Chondrocyte (in vitro differentiated cells): ENCODE measurements at places on chromosomes 6 and 20. TPM values are rescaled to one million over a fixed set of nuclear protein-coding genes. Genes with fewer than 3 reads are reported as not detected.

DNA sequence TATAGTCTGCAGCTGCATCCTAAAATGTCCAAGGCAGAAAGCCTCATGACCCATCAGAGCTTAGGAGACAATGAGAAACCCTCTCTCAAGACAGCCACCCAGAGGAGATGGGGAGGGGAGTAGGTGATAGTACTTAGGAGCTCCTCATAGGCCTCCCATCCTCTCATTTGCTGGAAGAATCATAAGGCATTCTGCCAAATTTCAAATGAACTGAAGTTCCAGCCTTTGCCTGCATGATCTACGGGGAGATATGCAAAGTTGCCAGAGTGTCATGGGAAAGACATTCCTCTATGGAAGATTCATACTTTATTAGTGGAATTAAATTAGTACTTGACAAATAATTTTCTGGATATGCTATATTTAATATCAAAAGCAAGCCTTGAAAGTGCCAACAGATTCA lies 194.1 kb upstream of the GJE1 start:
- H3K4me1 ChIP-seq = no peaks in the 10 kb centered on the region
- no peak overlapping the region for H3K27ac ChIP-seq
- no peak for DNase-seq
- H3K36me3 ChIP-seq = no peaks in the 10 kb centered on the region

DNA sequence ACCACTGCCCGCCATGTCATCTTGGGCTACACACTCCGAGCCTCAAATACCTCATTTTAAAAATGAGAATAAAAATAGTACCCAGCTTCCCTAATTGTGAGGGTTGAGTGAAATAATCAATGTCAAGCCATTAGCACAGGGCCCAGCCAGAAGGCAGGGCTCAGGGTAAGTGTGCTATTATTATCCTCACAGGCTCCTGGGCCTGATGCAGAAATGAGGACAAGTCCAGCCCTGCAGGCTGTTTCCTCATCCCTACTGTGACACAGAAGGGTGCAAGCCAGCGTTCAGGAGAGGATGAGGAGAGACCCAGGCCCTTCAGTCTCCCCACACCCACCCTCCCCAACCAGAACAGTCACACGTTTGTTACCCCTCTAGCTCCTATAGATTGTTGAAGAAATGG lies 4.0 kb downstream of the DLK2 start:
- peaks cover 27% of the 10 kb centered on the region for H3K36me3 ChIP-seq
- H3K4me3 ChIP-seq = no peak overlapping the region
- no peak for DNase-seq
- no peak overlapping the region for H3K27ac ChIP-seq

GRCh38 chr6:15464211-15464725 lies 198.6 kb downstream of the DTNBP1 start:
- no peak for DNase-seq
- H3K36me3 ChIP-seq = peaks cover 2% of the 10 kb centered on the region
- H3K4me3 ChIP-seq = no peak overlapping the region
- H3K4me1 ChIP-seq = no peaks in the 10 kb centered on the region
- no peaks in the 10 kb centered on the region for H3K27me3 ChIP-seq

GRCh38 chr20:58746620-58747019 lies 54.0 kb downstream of the NPEPL1 start:
- H3K4me1 ChIP-seq = no peaks in the 10 kb centered on the region
- H3K4me3 ChIP-seq = no peak overlapping the region
- H3K36me3 ChIP-seq = no peaks in the 10 kb centered on the region

DNA sequence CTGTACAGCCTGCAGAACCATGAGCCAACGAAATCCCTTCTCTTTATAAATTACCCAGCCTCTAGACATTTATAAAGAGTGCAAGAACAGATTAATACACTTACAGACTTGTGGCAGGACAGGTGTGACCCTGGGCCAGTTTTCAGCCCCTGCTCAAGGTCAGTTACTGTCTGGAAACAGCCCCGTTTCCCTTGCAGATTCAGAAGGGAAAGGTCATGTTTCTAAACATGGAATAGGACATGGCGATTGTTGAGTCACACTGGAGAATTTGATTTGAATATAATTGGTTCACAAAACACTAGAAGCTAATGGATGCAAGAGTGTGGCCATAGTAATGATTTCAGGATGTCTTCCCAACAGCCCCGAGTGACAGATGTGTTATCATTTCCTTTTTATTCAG lies 248.8 kb downstream of the DLL1 start:
- DNase-seq = no peak
- no peaks in the 10 kb centered on the region for H3K36me3 ChIP-seq
- no peak overlapping the region for H3K27ac ChIP-seq
- H3K4me1 ChIP-seq = peaks cover 4% of the 10 kb centered on the region
- H3K27me3 ChIP-seq = peaks cover 22% of the 10 kb centered on the region

DNA sequence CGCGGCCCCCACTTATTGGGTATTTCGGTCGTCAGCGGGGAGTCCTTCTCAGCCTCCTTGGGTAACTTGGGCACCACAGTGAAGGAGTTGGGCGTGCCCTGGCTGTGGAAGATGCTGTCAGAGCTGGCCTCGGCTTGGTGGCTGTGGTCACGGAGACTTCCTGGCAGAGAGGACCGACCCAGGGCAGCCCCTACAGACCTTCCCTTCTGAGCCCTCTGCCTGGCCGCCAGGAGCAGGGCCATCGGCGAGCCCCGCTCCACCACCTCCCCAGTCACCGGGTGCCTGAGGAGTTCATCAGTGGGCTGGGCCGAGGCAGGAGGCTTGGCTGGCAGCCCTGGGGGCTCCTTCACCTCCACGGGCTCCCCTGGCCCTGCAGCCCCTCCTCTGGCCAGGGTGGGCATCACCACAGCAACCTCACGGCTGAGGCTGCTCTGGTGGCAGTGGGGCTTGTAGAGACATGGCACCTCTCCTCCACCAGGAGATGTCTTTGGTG lies 37.2 kb downstream of the C6orf132 start:
- peaks cover 7% of the 10 kb centered on the region for H3K4me1 ChIP-seq
- no peak overlapping the region for H3K27ac ChIP-seq
- no peak for DNase-seq
- H3K4me3 ChIP-seq = no peak overlapping the region
- H3K27me3 ChIP-seq = peaks cover 2% of the 10 kb centered on the region

GRCh38 chr6:125255201-125255600 lies 46.6 kb downstream of the HDDC2 start:
- no peak for DNase-seq
- no peaks in the 10 kb centered on the region for H3K27me3 ChIP-seq
- H3K4me1 ChIP-seq = peaks cover 78% of the 10 kb centered on the region
- peaks cover 2% of the 10 kb centered on the region for H3K36me3 ChIP-seq

GRCh38 chr6:32982084-32982701 lies 13.8 kb downstream of the BRD2 start:
- H3K4me3 ChIP-seq = no peak overlapping the region
- no peak for DNase-seq
- H3K27me3 ChIP-seq = no peaks in the 10 kb centered on the region
- H3K36me3 ChIP-seq = peaks cover 45% of the 10 kb centered on the region

The HIVEP2 gene
- 11.7 to 18.2 TPM (median 13.9 TPM) in 3 replicates for total RNA-seq

DNA sequence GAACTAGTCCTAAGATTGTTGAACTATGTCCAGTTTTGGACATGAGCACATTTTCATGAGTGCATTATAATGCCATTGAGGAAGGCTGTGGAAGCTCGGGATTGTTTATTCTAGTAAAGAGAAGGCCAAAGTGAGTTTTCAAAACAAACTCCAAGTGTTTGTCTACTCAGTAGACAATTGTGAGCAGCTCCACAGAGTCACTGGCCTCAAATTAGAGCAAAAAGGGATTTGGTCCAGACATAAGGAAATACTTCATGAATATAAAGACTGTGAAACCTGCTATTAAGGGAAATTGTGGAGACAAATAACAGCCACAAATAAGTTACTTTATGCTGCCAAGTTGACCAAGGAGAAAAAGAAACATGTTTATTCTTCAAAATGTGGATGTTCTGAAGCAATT lies 42.6 kb upstream of the PREP start:
- no peaks in the 10 kb centered on the region for H3K4me1 ChIP-seq
- H3K27ac ChIP-seq = no peak overlapping the region
- no peak overlapping the region for H3K4me3 ChIP-seq

DNA sequence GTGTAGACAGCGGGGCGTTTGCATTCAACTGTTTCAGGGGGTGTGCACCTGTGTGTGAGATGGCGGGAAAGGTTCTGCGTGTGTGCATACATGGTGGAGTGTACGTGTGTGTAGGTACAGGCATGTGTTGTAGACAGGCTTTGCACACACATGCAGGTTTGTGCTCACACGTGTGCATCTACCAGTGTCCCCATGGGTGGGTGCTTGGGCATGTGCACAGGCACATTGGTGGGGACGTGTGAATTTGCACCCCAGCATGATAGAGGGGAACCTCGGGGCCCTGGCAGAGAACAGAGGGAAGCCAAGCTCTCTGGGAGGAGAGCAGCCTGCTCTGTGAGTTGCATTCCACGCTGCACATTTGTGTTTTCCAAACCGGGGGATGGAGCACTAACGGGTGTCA lies 250.2 kb downstream of the PREX1 start:
- H3K4me1 ChIP-seq = peaks cover 3% of the 10 kb centered on the region
- no peak overlapping the region for H3K4me3 ChIP-seq
- no peak overlapping the region for H3K27ac ChIP-seq
- H3K27me3 ChIP-seq = peaks cover 36% of the 10 kb centered on the region

- H3K36me3 ChIP-seq = no peaks in the 10 kb centered on the region
- no peak for DNase-seq
- H3K27ac ChIP-seq = no peak overlapping the region
Observed at GRCh38 chr20:12012241-12013222, 94.8 kb downstream of the BTBD3 start.

DNA sequence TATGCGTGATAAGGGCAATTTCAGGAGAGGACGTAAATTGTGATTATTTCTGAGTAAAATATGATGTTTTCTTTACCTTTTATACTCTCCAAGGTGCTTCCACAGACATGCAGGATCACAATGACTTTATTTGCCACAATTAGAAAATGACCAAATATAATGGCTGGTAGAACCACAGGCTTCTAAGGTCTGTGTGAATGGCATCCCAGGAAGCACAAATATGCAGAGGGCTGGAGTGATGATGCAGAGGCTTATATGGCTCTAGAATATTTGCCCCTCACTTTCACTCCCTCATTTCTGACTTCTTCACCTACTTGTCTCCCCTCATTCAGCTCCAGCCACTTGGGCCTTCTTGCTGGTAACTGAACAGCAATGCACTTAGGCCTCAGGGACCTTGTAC lies 502.1 kb upstream of the MAP3K7 start:
- DNase-seq = no peak
- H3K27me3 ChIP-seq = no peaks in the 10 kb centered on the region
- H3K4me1 ChIP-seq = peaks cover 11% of the 10 kb centered on the region
- no peak overlapping the region for H3K4me3 ChIP-seq
- H3K36me3 ChIP-seq = no peaks in the 10 kb centered on the region
- no peak overlapping the region for H3K27ac ChIP-seq

DNA sequence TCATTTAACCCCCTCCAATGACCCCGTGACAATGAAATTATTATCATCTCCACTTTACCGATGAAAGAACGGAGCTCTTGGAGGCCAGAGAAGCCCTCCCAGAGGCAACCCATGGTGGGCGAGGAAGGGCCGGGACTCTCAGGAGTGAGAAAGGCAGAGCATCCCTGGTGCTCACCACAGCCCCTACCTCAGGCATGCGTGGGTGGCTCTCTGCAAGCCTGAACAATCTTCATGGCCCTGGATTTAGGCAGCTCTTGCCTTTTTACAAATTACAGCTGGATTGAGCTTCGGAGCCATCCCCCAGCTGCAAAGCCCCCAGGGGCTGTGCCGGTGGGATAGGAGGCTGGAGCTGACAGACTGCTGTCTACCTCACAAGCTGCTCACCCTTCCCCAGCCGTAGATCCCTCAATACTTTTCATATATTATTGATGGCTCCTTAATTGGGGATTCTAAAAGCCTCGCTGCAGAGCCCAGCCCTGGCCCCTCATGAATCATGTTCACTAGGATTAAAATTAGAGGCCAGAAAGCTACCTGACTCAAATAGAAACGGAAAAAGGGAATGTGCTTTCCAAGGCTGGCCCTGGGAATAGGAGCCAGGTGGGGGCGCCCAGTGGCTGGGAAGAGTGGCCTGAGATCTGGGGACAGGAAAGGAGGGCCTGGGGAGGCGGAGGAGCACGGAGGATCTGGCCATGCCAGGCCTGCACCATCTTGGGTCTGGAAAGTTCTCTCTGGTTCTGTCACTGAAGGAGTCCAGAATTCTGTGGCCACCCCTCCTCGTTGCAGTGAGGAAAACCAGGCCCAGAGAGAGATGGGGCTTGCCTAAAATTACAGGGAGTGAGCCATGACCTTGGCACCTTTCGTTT lies 29.1 kb downstream of the CPNE5 start:
- H3K27ac ChIP-seq = no peak overlapping the region
- H3K36me3 ChIP-seq = no peaks in the 10 kb centered on the region
- H3K4me3 ChIP-seq = no peak overlapping the region
- no peaks in the 10 kb centered on the region for H3K4me1 ChIP-seq
- DNase-seq = no peak
